ENCODE measurements at places on chromosomes 16 and 17.

- no peaks in the 10 kb centered on the region for H3K27me3 ChIP-seq
- H3K4me1 ChIP-seq: peaks cover 54% of the 10 kb centered on the region
- no peaks in the 10 kb centered on the region for H3K36me3 ChIP-seq
- peak; percentile 73 for DNase-seq
- H3K4me3 ChIP-seq: peak overlapping the region; percentile 93
- H3K27ac ChIP-seq: peak overlapping the region; percentile 91
Measured at GRCh38 chr17:17694169-17695081, 13.2 kb downstream of the RAI1 start.

DNA sequence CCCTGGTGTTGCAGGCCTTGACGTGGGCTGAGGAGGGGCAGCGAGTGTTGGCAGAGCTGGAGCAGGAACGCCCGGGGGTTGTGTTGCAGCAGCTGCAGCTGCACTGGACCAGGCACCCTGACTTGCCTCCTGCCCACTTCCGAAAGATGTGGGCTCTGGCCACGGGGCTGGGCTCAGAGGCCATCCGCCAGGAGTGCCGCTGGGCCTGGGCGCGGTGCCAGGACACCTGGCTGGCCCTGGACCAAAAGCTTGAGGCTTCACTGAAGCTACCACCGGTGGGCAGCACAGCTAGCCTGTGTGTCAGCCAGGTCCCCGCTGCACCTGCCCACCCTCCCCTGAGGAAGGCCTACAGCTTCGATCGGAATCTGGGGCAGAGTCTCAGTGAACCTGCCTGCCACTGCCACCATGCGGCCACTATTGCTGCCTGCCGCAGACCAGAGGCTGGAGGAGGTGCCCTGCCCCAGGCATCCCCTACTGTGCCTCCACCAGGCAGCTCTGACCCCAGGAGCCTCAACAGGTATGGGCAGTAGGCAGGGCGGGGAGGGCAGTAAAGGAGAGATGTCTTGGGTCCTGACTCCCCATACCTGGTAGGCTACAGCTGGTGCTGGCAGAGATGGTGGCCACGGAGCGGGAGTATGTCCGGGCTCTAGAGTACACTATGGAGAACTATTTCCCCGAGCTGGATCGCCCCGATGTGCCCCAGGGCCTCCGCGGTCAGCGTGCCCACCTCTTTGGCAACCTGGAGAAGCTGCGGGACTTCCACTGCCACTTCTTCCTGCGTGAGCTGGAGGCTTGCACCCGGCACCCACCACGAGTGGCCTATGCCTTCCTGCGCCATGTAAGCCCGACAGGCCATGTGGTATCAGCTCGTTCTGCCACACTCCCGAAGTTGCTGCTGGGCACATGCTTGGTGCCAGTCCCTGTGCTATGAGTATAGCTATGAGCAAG, 5.6 kb downstream of the PLEKHG4 start:
- no peak for DNase-seq
- peaks cover 11% of the 10 kb centered on the region for H3K4me1 ChIP-seq
- no peak overlapping the region for H3K4me3 ChIP-seq
- H3K36me3 ChIP-seq: no peaks in the 10 kb centered on the region

GRCh38 chr16:48420437-48420836, 35.2 kb upstream of the SIAH1 start:
- H3K36me3 ChIP-seq: no peaks in the 10 kb centered on the region
- no peak overlapping the region for H3K27ac ChIP-seq

DNA sequence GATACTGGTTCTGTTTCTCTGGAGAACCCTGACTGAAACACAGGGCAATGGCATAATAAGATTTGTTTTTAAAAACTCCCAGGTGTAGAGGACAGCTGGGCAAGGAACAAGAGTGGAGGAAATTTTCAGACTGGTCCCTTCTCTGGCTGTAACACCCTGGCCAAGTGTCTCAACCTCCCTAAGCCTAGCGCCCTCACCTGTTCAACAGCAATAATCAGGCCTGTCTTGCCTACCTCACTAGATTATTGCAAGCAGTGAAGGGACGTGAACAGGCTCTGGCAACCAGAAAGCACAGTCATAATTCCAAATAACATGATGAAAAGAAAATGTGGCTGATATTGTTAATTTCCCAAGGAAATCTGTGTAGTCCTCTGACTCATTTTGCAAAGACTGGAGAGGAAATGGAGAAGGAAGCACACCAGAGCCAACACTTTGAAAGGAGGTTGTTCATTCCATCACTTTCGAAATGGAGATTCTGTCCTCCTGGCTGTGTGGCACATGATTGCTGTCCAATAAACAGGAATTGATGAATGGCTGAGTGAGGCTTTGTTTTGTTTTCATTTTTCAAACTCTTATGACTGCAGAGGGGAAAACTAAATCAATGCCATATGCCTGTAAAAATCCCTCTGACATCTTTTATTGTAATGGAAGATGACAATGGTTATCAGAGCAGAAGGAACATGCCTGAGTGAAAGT, 87.5 kb upstream of the HLF start:
- DNase-seq: no peak
- H3K27ac ChIP-seq: no peak overlapping the region
- no peaks in the 10 kb centered on the region for H3K4me1 ChIP-seq

DNA sequence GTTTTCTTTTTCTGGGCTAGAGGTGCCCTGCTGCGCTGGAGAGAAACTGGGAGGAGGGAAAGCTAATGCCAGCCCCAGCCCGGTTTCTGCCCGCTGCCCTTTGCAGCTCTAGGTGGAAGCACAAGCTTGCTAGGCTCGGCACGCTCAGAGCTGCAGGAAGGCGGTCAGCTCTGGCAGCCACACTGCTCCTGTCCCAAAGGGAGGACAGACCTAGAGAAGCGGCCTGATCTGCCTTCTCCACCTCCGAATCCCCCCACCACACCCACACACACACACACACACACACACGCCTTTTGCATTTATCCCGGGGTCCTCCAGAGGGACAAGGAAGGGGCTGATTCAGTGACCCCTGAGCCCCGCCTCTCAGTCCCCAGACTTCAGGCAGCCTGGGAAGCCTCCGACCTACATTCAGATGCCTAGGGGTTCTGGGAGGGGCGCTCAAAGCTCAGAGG, 418.1 kb downstream of the SOX9 start:
- H3K27ac ChIP-seq: no peak overlapping the region
- no peaks in the 10 kb centered on the region for H3K36me3 ChIP-seq
- H3K4me1 ChIP-seq: no peaks in the 10 kb centered on the region
- H3K27me3 ChIP-seq: no peaks in the 10 kb centered on the region

- H3K27me3 ChIP-seq: peaks cover 5% of the 10 kb centered on the region
- no peak overlapping the region for H3K27ac ChIP-seq
- no peaks in the 10 kb centered on the region for H3K36me3 ChIP-seq
- no peak overlapping the region for H3K4me3 ChIP-seq
Measured at GRCh38 chr16:55367866-55368603, 44.0 kb downstream of the IRX6 start.

- no peaks in the 10 kb centered on the region for H3K36me3 ChIP-seq
- H3K4me1 ChIP-seq: no peaks in the 10 kb centered on the region
- H3K4me3 ChIP-seq: no peak overlapping the region
- H3K27ac ChIP-seq: no peak overlapping the region
Measured at GRCh38 chr16:85639529-85640253, 26.6 kb downstream of the GSE1 start.

DNA sequence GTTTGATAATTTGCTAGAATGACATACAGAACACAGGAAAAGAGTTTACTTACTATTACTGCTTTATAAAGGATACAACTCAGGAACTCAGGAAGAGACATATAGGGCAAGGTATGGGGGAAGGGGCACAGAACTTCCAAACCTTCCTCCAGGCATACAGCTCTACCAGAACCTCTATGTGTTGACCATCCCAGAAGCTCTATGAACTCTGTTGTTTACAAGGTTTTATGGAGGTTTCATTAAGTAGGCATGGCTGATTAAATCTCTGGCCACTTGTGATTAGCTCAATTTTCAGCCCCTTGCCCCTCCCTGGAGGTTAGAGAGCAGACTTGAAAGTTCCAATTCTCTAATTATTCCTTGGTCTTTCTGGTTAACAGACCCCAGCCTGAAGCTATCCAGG, 60.2 kb upstream of the C17orf78 start:
- H3K27me3 ChIP-seq: no peaks in the 10 kb centered on the region
- DNase-seq: no peak
- H3K36me3 ChIP-seq: no peaks in the 10 kb centered on the region
- no peak overlapping the region for H3K27ac ChIP-seq
- no peak overlapping the region for H3K4me3 ChIP-seq

- H3K4me3 ChIP-seq: no peak overlapping the region
- no peak for DNase-seq
- H3K27ac ChIP-seq: no peak overlapping the region
- H3K27me3 ChIP-seq: no peaks in the 10 kb centered on the region
- H3K36me3 ChIP-seq: no peaks in the 10 kb centered on the region
Measured at GRCh38 chr16:86103320-86103719, 204.4 kb downstream of the IRF8 start.

- H3K4me1 ChIP-seq: no peaks in the 10 kb centered on the region
- no peak overlapping the region for H3K27ac ChIP-seq
- no peak for DNase-seq
- no peaks in the 10 kb centered on the region for H3K36me3 ChIP-seq
- no peak overlapping the region for H3K4me3 ChIP-seq
Measured at GRCh38 chr17:79865351-79866210, 26.3 kb upstream of the CBX4 start.

DNA sequence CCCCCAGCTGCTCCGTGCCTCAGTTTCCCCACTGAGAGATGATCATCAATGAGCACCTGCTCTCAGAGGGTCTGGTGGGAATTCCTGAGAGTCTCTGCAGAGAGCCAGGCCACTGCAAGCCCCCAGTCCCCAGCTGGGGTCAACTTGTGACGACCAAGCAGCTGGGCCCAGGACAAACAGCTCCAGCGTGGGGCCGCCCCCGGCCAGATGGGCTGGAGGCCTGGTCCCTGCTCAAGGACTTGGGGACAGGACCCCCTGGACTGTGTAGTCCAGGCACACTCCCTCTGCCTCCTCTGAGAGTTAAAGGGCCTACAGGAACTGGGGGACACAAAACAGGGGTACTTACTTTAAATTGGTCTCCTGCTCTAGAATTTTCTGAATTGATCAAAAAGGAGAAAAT, 16.6 kb upstream of the AATK start:
- no peaks in the 10 kb centered on the region for H3K4me1 ChIP-seq
- DNase-seq: no peak
- no peaks in the 10 kb centered on the region for H3K27me3 ChIP-seq
- H3K27ac ChIP-seq: no peak overlapping the region
- no peak overlapping the region for H3K4me3 ChIP-seq

DNA sequence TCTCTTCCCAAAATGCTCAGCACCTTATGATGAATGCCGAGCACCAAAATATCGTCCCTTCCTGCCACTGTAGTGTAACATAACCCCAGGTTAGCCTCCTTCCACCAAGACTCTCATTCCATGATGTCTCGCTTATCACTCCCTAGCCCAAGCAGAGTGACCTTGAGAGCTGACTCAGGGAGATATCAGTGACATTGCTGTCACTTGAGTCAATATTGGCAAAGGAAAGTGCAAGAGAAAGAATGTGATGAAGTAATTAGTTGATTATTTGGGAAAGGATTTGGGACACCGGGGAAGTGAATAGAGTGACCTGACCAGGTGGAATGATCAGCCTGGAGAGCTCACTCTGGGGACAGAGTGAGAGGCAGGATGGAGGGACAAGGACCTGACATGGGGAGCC, 2.6 kb upstream of the ANKFN1 start:
- H3K4me3 ChIP-seq: no peak overlapping the region
- H3K36me3 ChIP-seq: no peaks in the 10 kb centered on the region
- H3K27me3 ChIP-seq: no peaks in the 10 kb centered on the region
- no peak for DNase-seq
- H3K27ac ChIP-seq: no peak overlapping the region

GRCh38 chr16:75764154-75764768, 38.0 kb upstream of the CPHXL start:
- no peaks in the 10 kb centered on the region for H3K4me1 ChIP-seq
- H3K36me3 ChIP-seq: no peaks in the 10 kb centered on the region
- no peaks in the 10 kb centered on the region for H3K27me3 ChIP-seq
- no peak overlapping the region for H3K4me3 ChIP-seq

DNA sequence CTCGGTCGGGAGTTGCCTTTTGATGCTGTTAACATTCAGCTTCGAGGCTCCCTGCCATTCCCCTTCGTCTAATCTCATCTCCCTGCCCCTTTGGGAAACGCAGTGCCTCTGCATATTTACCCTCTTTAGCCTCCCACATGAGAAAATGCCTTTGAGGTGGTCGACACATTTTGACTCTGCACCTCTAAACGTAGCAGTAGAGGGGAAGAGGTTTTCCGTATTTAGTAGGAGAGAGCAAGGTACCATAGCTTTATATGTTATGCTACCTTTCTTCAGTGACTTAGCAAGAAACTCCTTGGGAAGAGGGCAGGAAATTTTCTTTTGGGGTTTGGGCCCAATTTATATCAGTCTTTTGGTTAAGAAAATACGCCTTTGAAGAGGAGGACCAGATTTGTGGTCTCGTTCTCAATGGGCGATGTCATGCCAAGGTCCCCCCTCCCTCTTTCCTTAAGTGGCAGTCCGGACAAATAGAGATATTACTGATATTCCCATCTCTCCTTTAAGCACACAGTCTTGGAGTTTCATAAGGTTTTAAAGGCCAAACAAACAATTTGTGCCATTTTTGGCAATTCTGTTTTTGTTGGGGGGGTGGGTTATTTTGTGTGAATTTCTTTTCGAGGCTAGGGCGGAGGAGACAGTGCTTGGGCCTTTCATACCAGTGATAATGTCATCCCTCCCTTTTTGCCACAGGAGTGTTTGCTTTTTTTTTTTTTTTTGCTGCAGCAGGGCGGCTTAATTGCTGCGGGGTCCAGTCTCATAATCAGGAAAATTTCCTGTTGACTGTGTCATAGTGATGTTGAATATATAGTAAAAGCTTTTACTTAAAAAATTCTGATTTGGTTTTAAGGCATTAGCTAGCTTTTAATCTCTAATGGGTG, 1.5 kb downstream of the PAFAH1B1 start:
- peak overlapping the region; percentile 90 for H3K27ac ChIP-seq
- no peak for DNase-seq
- no peaks in the 10 kb centered on the region for H3K36me3 ChIP-seq
- no peaks in the 10 kb centered on the region for H3K27me3 ChIP-seq
- H3K4me1 ChIP-seq: peaks cover 49% of the 10 kb centered on the region

DNA sequence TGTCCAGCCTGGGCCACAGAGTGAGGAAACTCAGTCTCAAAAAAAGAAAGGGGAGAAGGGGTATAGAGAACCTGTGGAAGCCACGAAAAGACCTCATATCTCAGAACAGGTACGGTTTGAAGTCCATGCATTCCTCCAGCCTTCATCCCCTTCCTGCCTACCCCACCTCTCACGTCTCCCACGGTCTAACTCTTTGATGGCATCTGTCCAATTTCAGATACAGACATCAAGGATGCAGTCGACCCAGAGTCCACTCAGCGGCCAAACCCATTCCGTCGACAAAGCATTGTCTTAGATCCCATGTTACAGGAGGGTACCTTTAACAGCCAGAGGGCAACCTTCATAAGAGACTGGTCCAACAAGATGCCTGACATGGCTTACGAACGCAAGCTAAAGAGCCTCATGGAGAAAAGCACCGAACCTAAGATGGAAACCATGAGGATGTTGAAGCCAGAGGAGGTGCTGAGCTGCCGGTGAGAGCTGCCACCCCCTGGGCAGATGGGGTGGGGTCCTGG, 22.7 kb downstream of the C16orf78 start:
- no peaks in the 10 kb centered on the region for H3K4me1 ChIP-seq
- H3K36me3 ChIP-seq: no peaks in the 10 kb centered on the region
- no peaks in the 10 kb centered on the region for H3K27me3 ChIP-seq
- H3K27ac ChIP-seq: no peak overlapping the region
- no peak for DNase-seq
- H3K4me3 ChIP-seq: no peak overlapping the region

GRCh38 chr17:49814781-49815529, 26.5 kb downstream of the KAT7 start:
- no peak for DNase-seq
- H3K27ac ChIP-seq: no peak overlapping the region
- H3K4me3 ChIP-seq: no peak overlapping the region

Measured in CD8-positive, alpha-beta memory T cell (primary cell).